ENCODE measurements at places on chromosomes 4 and X. TPM values are rescaled to one million over a fixed set of nuclear protein-coding genes. Genes with fewer than 3 reads are reported as not detected.

Gene RAB9B
- total RNA-seq = 1.7 TPM

Gene ELK1
- 33.2 TPM for total RNA-seq

Gene LONRF3
- 1.8 TPM for total RNA-seq

Gene GAB1
- 20.5 TPM for total RNA-seq

Gene USP17L18
- total RNA-seq = not detected

Gene SH3D19
- 265 TPM for total RNA-seq

Gene MAP9
- total RNA-seq = 19.3 TPM

Gene TMEM150C
- total RNA-seq = 4.2 TPM

Gene CLCN3
- total RNA-seq = 35.0 TPM

Gene HPF1
- total RNA-seq = 33.6 TPM

Gene POF1B
- total RNA-seq = not detected

Gene TMEM156
- 0.49 TPM for total RNA-seq

Gene NAA11
- not detected for total RNA-seq
